RKO (cell line): ENCODE measurements at places on chromosomes 16 and 17.
A peak's percentile ranks its signal among the peaks of the same experiment; 100 is the strongest.

DNA sequence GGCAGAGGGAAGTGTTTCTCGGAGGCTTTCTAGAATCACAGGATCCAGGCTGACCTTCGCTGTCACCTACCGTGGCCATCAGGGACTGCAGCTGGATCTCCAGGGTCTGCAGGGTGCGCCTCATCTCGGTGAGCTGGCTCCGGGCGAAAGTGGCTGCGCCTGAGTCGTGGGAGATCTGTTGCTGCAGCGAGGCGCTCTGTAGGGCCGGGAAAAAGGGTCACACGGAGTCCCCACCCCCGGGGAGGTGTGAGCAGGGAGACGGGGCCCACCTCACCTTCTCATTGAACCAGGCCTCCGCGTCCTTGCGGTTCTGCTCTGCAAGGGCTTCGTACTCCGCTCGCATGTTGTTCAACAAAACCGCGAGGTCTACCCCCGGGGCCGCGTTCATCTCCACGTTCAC lies 2.9 kb downstream of the KRT28 start:
- DNase-seq = no peak

DNA sequence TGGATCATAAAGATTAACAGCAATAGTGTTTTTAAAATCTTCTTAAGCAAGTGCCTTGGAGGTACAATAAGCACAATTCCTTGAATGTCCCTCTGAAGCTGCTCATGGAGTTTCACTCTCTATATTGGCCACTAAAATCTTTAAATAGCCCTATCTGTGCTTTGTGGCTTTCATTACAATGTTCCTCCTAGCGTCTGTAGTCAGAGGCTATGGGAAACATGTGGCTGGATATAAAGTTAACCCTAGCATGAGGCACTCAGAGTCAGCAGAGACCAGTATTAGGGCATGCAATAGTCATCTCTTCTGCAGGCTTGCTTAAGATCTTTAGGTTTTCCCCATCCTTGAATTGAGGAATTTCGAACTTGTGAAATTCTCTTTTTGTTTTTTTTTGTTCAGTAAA lies 668.2 kb downstream of the CDH11 start:
- no peak for DNase-seq

- no peak for DNase-seq
Measured at GRCh38 chr16:86292171-86292775, 218.1 kb upstream of the FOXF1 start.

DNA sequence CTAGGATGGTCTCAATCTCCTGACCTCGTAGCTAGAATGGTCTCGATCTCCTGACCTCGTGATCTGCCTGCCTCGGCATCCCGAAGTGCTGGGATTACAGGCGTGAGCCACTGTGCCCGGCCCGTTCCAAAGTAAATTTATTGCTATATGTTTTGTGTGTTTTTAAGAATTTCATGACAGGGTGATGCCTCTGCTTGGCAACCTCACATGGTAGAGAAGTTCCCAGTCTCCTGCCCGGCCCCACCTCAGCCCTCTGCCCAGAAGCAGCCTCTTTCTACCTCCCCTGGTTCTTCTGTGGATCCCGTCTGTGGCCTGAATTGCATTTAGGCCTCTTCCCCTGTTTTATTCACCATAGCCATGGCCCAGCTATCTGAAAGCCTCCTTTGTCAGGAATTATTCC lies 55.0 kb downstream of the B9D1 start:
- DNase-seq = no peak

GRCh38 chr17:19787733-19788357 lies 39.7 kb upstream of the ALDH3A1 start:
- DNase-seq = no peak

DNA sequence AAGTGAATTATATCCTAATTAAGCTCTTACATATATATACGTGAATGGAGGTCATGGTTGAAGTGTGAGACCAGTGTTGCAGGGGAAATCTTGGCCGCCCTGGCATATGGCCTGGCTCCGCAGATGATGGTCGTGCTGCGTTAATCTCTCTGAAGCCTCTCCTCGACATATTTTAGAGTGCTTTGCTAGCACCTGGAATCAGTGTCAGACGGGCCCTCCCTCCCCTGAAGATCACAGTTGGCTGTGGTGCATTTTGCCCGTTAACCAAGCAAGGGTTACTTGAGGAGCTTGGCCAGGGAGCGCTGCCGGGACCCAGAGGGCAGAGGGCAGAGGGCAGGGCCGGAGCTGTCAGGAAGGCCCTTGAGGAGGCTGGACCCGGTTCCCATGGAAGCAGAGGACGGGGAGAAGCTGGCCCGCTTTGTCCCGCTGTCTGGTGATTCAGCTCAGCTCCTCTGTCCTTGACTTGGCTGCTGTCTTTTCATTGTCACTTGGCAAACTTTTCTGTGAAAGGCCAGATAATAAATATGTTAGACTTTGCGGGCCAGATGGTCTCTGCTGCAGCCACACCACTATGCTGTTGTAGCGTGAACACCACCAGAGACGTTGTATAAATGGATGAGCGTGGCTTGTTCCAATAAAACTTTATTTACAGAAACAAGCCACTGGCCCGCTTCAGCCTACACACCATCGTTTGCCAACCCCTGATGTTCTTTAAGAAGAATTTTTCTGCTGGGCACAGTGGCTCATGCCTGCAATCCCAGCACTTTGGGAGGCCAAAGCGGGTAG lies 32.3 kb downstream of the CIBAR2 start:
- no peak for DNase-seq

GRCh38 chr16:85543536-85543935 lies 69.6 kb upstream of the GSE1 start:
- DNase-seq = no peak

GRCh38 chr17:63753215-63753614 lies 11.6 kb upstream of the STRADA start:
- no peak for DNase-seq

- peak; percentile 73 for DNase-seq
Measured at GRCh38 chr17:1709971-1710806, at the start of gene TLCD2. Gene TLCD2, minus strand, starts transcription at chr17:1710377. Its CDS starts 135 bp downstream, at chr17:1710242.

DNA sequence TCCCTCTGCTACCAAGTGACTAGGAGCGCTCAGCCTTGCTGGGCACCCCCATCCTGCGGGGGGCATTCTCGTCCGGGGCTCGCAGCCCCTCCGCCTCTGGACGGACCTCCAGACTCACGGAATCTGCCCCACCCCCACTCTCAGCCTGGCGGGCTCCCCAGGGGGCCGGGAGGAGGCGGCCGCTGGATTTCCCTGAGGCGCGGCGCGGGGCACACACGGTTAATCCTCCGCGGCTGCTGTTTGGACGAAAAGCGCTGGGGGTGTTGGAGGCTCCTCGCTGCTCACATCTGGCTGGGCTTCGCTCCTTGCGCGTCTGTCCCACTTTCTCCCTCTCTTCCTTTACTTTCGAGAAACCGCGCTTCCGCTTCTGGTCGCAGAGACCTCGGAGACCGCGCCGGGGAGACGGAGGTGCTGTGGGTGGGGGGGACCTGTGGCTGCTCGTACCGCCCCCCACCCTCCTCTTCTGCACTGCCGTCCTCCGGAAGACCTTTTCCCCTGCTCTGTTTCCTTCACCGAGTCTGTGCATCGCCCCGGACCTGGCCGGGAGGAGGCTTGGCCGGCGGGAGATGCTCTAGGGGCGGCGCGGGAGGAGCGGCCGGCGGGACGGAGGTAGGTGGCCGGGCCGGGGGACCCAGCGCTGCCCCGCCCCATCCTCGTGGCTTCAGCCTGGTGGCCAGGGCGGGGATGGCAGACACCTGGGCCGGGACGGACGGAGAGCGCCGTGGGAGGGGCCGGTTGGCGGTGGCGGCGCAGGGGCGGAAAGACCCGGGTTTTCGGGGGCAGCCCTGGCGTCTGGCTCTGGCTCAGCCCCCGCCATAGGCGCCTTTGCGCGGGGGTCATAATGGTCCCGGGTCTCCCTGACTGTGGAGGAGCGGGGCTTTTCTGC lies at the start of gene C1QTNF1:
Gene C1QTNF1, plus strand, starts transcription at position 284 of the 886 bp plus-strand sequence. CDS start 19,800 bp downstream, outside the sequence.
- DNase-seq = peak; percentile 45

DNA sequence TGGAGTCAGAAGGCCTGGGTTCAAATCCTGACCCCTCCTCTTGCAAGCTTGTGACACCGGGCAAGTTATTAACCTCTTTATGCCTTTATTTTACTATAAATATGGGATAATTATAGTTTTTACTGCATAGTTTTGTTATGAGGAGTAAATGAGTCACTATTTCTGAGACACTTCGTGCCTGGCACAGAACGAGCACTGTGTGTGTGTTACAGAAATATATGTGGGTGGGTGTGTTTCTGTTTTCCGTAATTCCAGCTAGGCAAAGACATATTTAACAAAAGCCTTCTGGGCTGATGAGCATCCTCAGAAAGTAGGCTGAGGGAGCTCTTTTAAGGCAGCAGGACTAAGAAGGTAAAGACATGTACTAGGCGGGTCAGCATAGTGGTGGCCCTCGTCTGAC lies 417.9 kb downstream of the MAF start:
- peak; percentile 4 for DNase-seq

GRCh38 chr17:27530764-27531391 lies 74.6 kb downstream of the KSR1 start:
- no peak for DNase-seq

- DNase-seq = no peak
Measured at GRCh38 chr16:2335286-2335895, 5.1 kb downstream of the ABCA3 start.

DNA sequence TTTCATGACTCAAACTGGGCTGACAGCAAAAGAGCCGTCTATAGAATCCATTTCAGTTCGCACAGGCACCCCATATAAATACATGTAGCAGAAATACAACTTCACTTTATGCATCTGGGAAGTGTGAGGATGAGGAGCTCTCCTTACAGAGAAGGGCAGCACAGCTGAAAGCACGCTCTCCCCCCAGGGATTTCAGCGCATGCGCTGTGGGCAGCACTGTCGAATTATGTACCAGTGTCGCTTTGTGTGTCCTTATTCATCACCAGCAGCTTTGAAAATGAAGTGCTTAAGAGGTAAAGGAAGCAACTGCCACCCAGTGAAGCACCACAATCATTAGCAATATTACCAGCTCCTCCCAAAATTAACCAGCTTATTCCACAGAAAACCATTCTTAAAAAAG lies 39.9 kb downstream of the CEP95 start:
- no peak for DNase-seq

DNA sequence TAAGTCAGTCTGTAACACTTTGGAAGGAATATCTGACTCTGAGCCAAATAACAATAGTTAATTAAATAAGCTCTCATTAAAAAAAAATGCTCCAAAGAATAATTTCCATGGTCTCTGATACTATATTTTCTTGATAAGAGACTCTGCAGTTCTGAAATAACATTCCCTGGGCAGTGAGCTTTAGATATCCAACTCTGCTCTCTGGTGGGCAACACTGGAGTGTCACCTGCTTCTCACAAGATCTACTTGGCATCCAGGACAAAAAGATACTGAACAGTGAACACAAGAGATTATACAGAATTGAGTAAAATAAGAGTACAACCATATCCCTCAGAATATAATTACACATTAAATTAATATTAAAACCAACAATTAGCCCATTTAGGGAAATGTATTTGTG lies 13.7 kb downstream of the BLMH start:
- DNase-seq = peak; percentile 57

GRCh38 chr16:78035012-78035411 lies 12.7 kb downstream of the CLEC3A start:
- no peak for DNase-seq

DNA sequence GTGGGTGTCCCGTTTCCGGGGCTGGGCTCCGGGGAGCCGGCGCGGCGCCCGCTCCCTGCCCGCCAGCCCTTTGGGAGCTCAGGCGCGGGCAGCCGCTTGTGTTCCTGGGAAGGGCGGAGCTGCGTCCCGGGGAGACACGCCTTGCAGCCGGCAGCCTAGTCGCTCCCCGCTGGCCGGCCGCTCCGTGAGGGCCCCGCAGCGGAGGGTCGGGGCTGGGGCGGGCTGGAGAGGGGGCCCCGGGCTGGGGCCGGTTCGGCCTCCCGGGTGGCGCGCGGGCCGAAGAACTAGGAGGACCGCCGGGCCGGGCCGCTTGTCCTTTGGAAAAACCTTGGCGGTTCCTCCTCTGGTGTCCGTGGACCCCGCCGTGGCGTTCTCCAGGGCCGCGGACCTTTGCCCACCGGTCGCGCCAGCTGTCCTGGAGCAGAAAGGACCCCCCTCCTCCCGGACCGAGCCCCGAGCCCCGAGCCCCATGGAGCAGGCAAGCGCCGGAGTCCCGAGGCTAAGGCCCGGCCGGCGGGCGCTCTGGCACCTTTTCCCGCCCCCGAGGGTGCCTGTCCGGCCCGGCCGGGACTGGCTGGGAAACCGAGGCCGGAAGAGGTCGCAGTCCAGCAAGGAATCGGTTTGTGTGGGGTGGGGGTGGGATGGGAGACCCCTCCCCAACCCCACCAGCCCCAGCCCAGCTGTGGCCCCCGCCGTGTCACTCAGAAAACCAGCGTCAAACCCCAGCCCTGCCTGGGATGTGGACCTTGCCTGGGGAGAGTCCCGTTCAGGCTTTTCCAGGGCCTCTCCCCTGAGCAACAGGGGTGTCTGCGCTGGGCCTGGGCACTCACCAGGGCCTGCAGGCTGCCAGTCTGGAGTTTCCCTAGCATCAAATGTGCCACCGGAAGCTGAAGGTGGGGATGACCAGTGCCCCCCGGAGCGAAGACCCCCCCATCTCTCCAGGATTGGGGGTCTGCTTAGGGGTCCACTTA lies 6.8 kb upstream of the TBC1D3B start:
- DNase-seq = peak; percentile 86

DNA sequence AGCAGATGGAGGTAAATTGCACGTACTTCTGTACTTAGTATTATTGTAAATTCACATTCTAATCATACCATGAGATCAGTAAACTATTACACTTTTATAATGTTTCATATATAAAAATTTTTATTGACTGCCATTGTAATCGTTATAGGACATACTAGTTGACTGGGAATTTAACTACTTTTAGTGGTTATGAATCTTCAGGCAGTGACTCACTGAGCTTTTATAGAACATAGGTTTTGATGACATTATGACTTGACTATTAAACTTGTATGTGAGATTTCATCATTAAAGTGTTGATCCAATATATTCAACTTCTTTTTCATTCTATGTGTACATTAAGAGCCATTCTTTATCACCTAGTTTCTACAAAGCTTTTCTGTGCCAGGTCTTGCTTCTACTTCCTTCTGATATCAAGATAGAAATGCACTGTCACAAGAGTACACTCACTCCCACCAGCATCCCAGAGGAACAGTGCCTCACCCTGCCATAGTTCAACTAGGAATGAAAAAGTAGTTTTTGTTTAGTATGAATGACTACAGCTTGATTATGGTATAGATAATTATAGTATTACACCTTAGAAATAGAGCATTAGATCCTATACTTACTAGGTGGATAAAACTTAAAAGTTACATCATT lies 142.4 kb upstream of the RBL2 start:
- peak; percentile 25 for DNase-seq

- DNase-seq = no peak
Measured at GRCh38 chr17:66425756-66426396, 123.5 kb downstream of the PRKCA start.

- no peak for DNase-seq
Measured at GRCh38 chr17:16506188-16506587, 14.2 kb upstream of the LRRC75A start.

DNA sequence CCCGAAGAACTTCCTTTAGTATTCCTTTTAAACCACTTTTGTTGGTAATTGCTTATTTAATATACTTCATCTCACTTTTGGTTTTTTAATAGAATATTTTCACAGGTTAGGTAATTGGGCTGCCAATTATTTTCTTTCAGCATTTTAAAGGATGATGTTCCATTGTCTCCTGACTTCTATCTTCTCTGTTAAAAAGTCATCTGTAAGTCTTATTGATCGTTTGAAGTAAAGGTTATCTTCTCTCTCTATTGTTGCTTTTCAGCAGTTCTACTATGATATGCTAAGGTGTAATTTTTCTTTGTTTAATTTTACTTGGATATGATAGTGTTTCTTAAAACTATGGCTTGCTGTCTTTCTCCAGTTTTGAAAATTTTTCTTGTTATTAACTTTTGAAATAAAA lies 307.5 kb downstream of the MAP2K4 start:
- DNase-seq = no peak
